Omental fat pad (tissue), 4 donors: ENCODE measurements at places on chromosomes 2 and 18. TPM values are rescaled to one million over a fixed set of nuclear protein-coding genes. Genes with fewer than 3 reads are reported as not detected.

DNA sequence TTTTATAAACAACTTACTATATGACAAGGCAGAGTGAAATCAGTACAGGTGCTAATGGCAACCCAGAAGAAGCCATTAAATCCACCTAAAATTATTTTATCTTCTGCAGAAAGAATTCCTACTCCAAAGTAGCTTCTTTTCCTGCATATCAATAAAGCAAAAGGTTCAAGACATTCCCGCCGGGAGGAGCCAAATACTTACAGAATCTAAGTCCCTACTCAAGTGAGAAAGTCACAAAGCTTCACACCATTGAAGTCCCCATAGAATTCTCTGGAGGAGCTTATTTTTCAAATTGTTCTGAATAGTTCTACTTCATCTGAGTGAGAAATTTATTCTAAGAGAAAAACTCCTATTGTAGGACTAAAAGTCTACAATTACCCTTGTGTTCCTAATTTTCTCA is 233.7 kb upstream of the HNRNPA3 start:
- no peak for DNase-seq

DNA sequence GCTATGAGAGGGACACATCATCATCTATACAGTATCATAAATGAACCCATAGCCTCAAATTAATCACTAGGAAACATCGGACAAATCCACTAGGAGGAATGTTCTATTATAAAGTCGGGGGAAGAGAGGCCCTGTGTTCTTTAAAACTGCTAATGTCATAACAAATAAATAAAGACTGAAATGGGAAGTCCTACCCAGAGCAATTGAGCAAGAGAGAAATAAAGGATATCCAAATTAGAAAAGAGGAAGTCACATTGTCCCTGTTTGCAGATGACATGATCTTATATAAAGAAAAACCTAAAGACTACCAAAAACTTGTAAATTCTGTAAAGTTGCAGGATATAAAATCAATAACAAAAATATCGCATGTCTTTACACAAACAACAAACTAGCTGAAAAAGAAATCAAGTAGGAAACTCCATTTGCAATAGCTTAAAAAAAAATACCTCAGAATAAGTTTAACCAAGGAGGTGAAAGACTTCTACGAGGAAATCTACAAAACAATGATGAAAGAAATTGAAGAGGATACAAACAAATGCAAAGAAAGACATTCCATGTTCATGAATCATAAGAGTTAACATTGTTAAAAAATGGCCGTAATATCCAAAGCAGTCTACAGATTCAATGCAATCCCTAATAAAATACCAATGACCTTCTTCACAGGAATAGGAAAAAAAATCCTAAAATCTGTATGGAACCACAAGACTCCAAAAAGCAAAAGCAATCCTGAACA is 30.6 kb downstream of the RTN4 start:
- DNase-seq: no peak

GRCh38 chr18:59500765-59501164 is 141.7 kb upstream of the LMAN1 start:
- no peak for DNase-seq

Gene TTR
- total RNA-seq: not detected

Gene IL18R1
- total RNA-seq: 5.8 TPM
